ENCODE measurements at places on chromosomes 5 and 9.

GRCh38 chr5:78511121-78511906 is 137.3 kb downstream of the LHFPL2 start:
- no peak for DNase-seq

GRCh38 chr9:129280236-129280622 is 102.2 kb upstream of the IER5L start:
- DNase-seq, result no peak

- no peak for DNase-seq
Measured at GRCh38 chr5:91074615-91075014, 308.5 kb downstream of the ARRDC3 start.

GRCh38 chr5:16668631-16669030 is 51.8 kb upstream of the RETREG1 start:
- DNase-seq, result no peak

GRCh38 chr5:139897342-139897741 is 101.7 kb downstream of the PSD2 start:
- no peak for DNase-seq

GRCh38 chr9:75186767-75187380 is 98.6 kb downstream of the OSTF1 start:
- peak; percentile 37 for DNase-seq

DNA sequence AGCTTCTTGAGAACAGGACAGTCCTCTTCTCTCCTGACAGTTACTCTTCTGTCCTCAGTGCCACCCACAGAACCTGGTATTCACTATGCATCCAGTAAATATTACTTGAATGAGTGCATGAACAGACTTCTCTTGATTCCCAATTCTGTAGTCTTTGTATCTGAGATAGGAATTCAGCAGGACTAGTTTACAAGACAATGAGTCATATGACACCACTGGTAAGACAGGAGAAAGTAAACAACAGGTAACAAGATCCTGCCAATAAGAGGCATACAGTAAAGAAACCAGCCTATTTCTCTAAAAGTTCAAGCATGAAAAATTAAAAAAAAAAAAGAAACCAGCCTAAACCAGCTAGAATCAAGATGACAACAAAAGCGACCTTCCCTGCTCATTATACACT is 6.2 kb downstream of the ZNF883 start:
- DNase-seq, result peak; percentile 19

GRCh38 chr5:113047733-113048652 is 71.4 kb downstream of the DCP2 start:
- DNase-seq, result no peak

- no peak for DNase-seq
Measured at GRCh38 chr5:142420561-142421227, 95.9 kb upstream of the SPRY4 start.

DNA sequence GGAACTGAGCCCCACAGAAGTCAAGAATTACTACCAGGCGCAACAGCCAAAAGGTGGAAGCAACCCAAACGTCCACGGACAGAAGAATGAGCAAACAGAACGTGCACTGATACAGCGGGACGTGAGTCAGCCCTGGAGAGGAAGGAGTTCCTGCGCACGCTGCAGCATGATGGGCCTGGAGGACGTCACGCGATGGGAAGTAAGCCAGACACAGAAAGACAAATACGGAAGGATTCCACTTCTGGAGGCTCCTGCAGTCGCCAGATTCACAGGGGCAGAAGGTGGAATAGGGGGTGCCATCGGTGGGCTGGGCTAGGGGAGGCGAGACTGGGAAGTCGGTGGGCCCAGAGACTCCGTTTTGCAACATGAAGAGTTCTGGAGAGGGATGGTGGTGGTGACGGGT is 80.3 kb upstream of the PHYKPL start:
- no peak for DNase-seq

DNA sequence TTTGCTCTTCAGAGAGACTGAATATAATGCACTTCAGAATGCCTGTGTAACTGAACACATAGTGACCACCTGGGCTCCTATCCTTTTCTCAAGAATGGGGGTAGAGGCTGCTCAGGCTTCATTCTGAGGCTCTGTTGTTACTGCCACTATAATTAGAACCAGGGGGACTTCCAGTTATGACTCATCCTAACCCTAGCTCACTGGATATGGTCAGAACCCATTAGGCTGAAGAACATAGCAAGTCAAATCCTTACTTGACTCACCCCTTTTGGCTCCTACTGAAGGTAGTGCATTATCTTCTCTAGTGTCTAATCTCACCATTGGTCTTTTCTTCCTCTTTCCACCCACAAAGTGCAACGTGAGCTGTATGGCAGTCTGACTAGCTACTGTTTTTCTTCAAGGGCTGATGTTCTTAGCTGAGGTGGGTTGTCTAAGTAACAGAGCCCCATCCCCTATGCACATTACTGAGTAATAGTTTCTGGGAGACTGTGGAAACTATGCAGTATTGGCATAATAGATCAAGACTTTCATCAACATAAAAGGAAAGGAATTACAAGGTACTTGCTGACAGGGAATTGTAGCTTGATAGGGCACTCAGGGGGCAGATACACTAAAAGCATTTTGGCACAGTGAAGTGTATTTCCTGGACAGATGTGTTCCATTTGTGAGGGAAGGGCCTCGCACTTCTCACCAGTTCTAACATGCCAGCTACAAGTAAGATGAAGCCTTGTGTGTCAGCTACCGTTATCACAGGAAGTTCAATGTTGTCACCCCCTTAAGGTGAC is 431.0 kb upstream of the MEF2C start:
- DNase-seq, result peak; percentile 22

GRCh38 chr5:142295084-142295758 is 29.6 kb downstream of the SPRY4 start:
- DNase-seq, result no peak
